ENCODE measurements at places on chromosomes 12 and 14. TPM values are rescaled to one million over a fixed set of nuclear protein-coding genes. Genes with fewer than 3 reads are reported as not detected.

DNA sequence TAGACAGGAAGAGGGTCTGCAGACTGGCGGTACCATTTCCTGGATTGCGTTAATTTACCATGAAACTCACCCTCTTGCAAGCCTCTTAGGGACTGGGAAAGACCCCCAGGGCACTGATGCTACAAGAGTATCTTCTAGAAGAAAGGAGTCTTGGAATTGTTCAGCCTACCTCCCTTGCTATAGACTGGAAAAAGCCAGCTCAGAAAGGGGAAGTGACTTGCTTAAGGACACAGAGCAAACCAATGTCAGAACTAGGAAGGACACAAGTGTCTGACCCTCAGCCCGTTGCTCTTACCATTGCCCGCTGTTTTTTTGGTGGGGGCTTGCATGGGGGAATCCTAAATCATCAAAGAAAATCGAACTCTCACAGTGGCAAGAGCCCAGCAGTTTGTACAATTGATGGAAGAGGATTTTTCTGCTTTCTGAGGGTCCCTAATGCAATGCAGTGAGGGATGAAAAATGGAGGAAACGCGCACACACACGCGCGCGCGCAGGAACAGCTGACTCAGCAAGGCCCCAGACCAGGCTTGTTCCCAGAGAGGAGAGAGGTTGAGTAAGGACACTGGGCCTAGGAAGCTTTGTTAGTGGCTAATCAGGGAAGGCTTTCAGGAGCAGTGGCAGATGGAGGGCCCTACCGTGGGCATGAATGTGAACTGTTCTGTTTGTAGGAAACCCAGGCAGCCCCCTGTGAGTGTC is 50.9 kb downstream of the RIN3 start:
- no peak for DNase-seq

- DNase-seq: no peak
Observed at GRCh38 chr14:62084020-62084419, 321.8 kb downstream of the SNAPC1 start.

FOXG1 gene
- total RNA-seq: not detected

DNA sequence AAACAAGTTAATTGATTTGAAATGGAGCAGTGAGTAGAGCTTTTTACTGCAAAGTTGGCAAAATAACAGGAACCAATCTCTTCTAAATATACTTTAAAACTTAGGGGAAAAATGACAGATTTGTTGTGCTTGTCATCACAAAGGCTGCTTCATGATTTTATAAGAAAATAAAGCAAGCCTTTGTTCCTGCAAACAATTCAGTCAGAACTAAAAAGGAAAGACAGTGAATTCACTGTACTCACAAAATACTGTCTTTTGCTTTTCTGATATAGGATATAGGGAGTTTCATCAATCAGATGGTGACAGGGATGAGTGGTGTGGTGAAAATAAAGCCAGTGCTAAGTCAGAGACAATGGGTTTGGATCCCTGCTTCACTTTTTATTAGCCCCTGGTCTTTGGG is 126.0 kb downstream of the HELB start:
- DNase-seq: no peak

CCDC197 gene
- not detected for total RNA-seq

DNA sequence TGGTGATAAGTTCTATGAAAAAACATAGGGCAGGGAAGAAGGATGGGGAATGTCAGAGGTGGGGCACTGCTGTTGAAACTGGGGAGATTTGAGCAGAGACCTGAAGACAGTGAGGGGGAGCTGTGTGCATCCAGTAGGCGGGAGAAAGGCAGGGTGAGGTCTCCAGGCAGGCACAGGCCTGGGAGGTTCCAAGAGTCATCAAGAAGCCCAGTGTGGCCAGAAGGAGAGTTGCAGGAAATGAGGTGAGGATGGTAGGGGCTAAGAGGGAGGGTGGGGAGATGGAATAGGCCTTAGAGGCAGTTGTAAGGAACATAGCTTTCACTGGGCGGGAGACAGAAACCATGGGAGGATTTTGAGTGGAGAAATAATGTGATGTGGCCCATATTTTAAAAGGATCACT is 341.8 kb downstream of the GLT1D1 start:
- no peak for DNase-seq

GRCh38 chr12:94650143-94651056 is at the start of gene TMCC3:
TSS of gene TMCC3 (minus strand) at chr12:94650557. CDS start at chr12:94650430, 127 bp downstream.
- no peak for DNase-seq

DNA sequence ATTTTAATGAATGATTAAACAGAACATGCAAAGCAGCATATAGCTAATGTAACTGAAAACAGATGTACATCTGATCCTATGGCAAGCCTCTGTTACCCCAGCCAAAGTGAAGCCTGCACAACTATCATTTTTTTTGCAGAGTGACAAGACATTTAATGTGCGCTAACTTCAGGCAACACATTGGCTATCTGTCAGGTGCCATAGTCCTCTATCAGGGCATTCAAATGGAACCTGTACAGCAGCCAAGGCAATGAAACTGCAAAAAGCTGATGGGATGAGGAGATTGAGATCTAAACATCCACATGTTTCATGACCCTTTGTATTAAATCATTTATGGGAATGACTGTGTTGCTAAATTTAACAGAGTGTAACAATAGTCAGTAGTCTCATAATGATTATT is 1088.5 kb upstream of the TMEM132C start:
- no peak for DNase-seq

- no peak for DNase-seq
Observed at GRCh38 chr12:6193853-6194815, 6.1 kb upstream of the CD9 start.

GRCh38 chr12:54217774-54218241 is 29.0 kb upstream of the SMUG1 start:
- no peak for DNase-seq

- no peak for DNase-seq
Observed at GRCh38 chr12:111436811-111437210, 31.1 kb downstream of the SH2B3 start.

- no peak for DNase-seq
Observed at GRCh38 chr14:61838661-61839245, 76.5 kb downstream of the SNAPC1 start.
